ENCODE measurements at places on chromosomes 1 and 21.
A peak's percentile ranks its signal among the peaks of the same experiment; 100 is the strongest.

DNA sequence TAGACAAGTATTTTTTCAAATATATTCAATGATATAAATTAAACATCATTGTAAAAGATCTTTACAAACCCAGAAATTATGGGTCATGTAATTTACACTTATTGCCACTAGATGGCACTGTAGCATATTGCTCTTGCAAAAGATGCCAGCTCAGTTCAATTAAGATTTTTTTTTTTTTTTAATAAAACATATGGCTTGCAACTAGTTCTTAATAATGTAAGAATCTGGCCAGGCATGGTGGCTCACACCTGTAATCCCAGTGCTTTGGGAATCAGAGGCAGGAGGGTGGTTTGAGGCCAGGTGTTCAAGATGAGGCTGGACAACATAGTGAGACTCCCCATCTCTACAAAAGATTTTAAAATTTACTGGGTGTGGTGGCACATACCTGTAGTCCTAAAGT is 49.4 kb upstream of the DESI2 start:
- DNase-seq = peak; percentile 22

GRCh38 chr1:94797291-94797690 is 22.9 kb upstream of the SLC44A3 start:
- DNase-seq = no peak

DNA sequence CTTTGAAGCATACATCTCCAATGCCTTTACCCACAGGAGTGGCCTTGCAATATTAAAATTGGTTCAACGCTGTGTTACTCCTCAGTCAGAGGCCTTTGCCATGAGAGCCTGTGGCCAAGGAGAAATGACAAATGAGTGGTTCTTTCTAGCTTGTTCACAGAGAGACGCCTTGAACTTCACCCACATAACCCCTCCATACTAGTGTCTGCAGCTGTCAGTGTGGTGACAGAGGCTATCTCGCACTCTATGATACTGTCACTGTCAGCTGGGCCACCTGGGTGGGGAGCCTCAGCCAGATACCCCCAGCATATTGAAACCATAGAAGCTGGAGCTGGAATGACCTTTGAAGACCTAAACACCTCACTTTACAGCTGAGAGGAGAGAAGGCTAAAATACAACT is 57.4 kb upstream of the LBR start:
- no peak for DNase-seq

DNA sequence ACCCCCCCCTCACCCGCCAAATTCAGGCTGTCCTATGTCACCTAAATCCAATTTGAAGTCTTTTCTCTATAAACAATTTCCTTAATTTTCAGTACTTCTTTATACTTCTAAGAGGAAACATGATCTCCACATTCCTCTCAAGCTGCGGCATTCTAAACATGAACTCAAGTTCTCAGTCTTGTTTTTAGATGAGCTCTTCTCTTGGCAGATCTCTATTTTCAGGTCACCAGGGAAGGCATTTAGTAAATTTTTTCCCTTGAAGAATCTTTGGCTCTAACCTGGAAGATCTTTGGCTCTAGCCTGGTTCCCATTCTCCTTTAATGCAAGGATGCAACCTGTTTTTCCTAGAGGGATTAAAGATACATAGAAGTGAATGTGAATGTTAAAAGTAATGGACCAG is 193.4 kb downstream of the ATG4C start:
- no peak for DNase-seq

GRCh38 chr1:240539769-240540414 is 72.1 kb downstream of the GREM2 start:
- DNase-seq = no peak

- DNase-seq = no peak
Observed at GRCh38 chr1:223788746-223789415, 56.9 kb downstream of the TP53BP2 start.

GRCh38 chr21:35326677-35327076 is 277.6 kb upstream of the RUNX1 start:
- no peak for DNase-seq

DNA sequence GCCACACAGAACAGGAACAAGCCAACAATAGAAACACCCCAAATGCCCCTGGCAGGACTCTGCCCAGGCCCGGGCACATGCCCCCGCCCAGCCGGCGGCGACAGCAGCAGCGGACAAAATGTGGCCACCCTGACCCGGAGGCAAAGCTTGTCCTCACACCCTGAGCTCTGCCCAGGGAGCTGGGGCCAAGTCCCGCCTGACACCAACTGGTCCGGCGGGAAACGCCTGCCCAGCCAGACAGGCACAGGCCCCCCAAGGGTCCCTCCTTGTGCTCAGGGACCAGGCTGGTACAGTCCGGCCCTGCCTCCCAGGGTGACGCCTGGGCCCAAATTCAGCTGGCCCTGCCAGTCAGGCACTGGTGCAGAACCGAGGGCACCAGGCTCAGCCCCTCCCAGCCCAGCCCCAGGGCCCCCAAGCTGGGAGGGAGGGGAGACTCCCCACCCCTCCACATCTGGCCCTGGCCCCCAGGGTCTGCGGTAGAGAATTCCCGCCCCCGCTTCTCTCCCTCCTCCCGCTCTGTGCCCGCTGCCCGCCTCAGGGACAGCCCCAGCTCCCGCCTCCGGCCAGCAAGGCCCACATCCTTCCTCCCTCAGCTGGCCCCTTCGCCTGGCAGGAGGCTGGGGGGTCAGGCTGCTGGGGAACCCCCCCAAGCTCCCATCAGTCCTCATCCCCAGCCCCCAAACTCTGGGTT is 2.0 kb downstream of the AHDC1 start:
- DNase-seq = no peak

GRCh38 chr1:156021093-156021428 is 310 bp upstream of the SSR2 start:
- no peak for DNase-seq

DNA sequence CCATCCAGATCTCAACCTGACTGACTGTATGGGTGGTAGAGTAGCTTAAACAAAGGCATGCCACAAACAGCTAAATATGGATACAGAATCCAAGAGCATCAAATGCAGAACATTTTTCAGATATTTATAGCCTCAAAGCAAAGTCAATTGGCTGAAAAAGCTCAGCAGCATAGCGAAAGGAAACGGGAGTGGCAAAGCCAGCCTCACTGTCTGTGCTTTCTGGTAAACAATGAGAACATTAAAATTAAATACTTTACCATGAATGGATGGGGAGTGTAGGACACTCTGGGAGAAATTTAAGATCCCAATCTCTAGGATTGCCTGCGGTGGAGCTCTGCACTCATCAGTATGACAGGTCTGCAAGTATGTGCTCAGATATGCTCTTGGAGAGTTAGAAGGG is 4.4 kb downstream of the RASAL2 start:
- no peak for DNase-seq

DNA sequence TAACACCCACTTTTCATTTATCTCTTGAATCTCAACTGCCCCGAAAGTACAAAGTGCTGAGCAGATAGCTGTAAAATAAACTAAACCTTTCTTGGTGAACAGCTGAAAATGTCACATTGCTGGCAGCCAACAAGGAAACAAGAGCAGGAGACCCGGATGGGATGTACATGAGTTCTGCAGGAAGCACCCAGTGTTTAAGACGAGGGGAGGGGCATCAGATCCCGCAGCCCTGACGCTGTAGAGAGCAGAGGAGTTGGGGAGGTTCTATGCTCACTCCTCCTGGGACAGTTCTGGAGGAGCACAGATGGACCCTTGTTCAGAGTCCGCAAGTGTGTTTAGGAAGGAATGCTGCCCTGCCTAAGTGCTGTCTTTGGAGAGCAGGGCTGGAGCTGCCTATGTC is 32.0 kb upstream of the EPHA8 start:
- no peak for DNase-seq

DNA sequence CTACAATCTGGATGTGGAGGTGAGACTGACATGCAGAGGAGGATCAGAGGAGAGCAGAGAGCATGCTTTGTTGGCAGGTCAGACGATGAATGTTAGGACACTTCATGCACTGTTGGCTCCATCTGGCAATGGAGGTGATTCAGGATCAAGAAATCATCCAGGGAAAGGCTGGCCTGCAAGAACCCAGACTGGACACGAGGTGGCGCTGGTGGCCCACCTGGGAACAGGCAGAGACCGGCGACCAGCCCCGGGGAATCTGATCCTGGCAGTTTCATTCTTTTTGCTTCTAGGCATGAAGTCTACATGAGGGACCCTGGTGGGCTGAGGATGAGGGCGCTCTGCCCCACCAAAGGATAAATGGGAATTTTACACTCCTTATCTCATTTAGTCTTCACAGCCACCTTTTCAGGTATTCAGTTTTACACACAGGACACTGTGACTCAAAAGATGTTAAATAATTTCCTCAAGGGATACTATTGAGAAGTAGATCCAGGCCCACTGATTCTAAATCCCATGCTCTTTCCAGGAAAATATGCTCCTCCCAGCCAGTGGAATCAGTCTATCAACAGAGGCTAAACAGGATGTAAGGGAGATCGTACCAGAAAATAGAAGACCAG is 26.2 kb upstream of the SCMH1 start:
- DNase-seq = peak; percentile 71

- no peak for DNase-seq
Observed at GRCh38 chr1:35845766-35846165, 37.2 kb upstream of the AGO1 start.

GRCh38 chr1:24850328-24850920 is 79.7 kb downstream of the RUNX3 start:
- no peak for DNase-seq

DNA sequence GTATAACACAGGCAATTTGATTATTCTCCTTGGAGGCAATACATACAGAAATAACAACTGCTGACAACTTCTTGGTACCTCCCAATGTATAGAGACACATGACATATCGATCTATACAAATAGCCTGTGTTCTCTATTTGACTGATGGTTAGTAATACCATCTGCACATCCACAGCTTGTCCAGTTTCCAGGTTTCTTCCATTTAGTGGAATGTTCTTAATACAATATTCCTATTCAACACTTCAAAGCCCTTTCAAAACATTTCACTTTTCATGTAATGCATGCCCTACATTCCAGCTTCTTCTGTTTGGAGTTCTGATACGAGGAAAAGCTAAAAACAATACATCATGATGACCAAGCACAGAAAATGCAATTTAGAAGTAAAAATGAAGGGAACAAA is 37.0 kb upstream of the GORAB start:
- no peak for DNase-seq

DNA sequence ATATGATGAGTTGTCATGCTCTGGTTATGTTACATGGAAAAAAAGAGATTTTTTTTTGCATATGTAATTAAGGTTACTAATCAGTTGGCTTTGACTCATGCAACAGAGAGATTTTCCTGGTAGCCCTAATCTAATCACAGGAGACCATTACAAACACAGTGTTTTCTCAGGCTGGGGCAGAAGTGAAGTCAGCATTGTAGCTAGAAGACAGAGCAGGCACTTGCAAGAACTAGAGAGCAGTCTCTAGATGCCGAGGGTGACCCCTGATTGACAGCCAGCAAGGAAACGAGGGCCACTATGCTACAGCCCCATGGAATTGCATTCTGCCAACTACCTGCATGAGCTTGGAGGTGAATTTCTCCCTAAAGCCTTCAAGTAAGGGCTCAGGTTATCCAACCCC is 151.3 kb downstream of the RUNX1 start:
- DNase-seq = no peak

- peak; percentile 37 for DNase-seq
Observed at GRCh38 chr1:156146769-156147405, 6.5 kb upstream of the SEMA4A start.

DNA sequence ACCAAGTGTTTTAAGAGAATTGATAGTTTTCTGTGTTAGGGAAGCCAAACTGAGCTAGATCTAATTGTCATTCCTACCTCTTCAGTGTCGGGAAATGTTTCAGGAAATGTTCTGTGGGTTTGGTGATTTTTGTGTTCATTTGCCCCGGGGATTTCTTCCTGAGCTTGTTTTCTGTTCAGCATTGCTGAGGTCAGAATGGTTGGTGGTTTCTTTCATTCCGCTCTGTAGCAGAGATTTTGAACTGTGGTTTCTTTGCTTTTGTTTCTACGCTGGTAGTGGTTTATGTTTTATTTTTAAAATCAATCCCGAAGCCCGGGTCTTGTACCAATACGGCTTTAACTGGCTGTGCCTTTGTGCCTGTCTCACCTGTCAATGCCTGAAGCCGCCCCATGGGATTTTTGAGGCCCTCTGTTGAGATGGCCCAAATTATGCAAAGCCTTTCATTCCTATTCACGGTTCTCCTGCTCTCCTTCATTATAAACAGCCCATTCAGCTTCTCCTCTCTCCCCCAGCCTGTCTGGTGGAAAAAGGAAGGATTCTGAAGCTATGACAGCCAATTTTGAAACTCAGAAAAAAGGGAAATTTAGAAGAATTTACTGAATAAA is 417.2 kb upstream of the KAZN start:
- no peak for DNase-seq

DNA sequence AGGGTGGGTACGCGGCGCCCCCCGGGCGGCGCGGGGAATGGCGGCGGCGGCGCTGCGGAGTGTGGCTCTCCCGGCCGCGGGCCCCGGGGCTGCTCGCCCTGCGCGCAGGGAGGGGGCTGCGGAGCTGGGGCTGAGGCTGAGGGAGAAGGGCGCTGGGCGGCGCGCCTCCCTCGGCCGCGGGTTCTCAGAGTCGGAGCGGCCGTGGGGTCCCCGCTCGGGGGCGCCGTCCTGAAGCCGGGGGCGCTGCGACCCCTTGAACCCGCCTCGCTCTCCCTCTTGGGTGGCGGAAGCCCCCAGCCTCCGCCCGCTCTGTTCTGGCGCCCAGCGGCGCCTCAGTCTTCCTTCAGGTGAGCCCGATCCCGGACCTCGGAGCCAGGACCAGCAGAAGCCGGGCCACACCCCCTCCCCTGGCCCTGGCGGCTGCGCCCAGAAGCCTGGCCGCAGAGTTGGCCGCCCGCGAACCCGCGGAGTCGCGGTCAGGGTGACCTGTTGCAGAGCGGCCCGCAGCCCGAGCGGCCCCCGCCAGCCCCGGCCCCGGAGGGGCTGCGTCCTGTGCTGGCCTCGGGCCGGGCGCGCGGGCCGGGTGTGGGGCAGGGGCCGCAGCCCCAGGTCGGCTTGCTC is 532 bp downstream of the RALGPS2 start:
- peak; percentile 52 for DNase-seq

DNA sequence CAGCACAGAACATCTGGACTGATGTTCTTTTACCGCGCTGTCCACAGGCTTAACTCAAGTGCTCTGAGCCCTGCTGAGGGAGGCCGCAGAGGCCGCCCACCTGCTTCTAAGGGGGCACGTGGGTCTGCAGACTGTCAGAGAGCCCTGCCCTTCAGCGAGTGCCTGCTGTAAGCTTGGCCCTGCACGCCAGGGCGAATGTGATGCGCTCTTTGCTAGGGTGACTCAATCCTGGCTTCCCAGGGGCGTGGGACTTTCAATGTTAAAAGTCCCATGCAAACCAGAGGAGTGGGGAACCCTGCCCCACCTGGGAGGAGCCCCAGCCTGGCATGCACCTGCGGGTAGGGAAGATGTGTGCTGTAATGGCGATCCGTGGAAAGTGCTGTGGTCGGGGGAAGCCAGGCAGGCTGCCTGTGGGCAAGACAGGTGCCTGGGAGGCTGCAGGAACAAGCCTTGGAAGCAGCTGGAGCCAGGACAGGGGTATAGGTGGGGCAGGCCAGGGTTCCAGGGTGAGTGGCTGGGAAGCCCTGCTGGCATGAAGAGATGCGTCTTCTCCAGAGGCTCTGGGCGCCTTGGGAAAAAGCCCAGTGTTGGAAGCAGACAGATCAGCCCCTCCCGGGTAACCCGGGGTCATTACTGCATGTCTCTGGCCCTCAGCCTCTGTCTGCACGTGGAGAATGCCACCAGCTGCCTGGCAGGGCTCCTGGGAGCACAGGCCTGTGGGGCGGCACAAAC is 594 bp upstream of the PANK4 start:
- no peak for DNase-seq

GRCh38 chr21:28781602-28782276 is 210.9 kb downstream of the LTN1 start:
- no peak for DNase-seq

GRCh38 chr1:198399452-198399851 is 141.0 kb downstream of the ATP6V1G3 start:
- no peak for DNase-seq

GRCh38 chr1:21607549-21608529 is 61.3 kb downstream of the RAP1GAP start:
- no peak for DNase-seq

Data from NCI-H345 (cell line).